ENCODE measurements at places on chromosomes 6 and 20.

DNA sequence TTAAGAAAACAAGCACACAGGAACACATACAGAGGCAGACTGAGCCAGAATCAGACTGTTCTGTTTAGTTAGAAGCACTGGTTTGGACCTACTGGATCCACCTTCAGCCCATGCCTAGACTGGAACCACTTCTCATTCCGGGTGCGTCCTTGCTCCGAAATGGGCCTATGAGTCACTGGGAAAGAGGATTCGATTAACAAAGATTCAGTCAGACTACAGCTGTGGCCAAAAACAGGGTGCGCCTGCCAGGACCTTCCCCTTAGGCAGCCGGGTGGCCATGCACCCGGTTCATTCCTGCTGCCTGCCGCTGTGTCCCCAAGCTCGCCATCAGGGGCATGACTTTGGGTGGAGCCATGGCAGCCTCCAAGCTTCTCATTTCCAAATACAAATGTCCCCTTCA, 14.5 kb upstream of the KCNK5 start:
- DNase-seq: no peak

DNA sequence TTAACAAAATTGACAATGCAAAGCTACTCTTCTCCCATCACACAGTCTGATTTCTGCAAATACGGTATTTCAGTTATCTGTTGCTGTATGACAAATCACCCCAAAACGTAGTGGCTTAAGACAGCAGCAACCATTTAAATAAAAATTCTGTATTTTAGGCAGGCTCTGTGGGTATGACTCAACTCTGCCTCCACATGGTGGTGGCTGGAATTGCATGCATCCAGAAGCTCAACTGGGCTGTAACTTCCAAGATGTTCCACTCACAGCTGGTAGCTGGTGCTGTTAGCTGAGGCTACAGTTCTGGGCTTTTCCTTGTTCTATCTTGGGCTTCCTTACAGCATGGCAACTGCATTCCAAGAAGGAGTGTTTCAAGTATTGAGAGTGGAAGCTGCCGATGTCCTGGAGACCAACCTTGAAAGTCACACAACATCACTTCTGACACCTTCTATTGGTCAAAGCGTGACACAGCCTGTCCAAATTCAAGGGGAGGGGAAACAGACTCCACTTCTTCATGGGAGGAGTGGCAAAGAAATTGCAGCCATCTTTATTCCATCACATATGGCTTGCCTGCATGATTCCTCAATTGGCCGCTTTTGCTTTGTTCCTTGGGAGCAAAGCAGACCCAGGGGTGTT, 39.7 kb upstream of the TULP1 start:
- DNase-seq: peak; percentile 39

GRCh38 chr6:61606500-61606899, 679.5 kb downstream of the KHDRBS2 start:
- no peak for DNase-seq

DNA sequence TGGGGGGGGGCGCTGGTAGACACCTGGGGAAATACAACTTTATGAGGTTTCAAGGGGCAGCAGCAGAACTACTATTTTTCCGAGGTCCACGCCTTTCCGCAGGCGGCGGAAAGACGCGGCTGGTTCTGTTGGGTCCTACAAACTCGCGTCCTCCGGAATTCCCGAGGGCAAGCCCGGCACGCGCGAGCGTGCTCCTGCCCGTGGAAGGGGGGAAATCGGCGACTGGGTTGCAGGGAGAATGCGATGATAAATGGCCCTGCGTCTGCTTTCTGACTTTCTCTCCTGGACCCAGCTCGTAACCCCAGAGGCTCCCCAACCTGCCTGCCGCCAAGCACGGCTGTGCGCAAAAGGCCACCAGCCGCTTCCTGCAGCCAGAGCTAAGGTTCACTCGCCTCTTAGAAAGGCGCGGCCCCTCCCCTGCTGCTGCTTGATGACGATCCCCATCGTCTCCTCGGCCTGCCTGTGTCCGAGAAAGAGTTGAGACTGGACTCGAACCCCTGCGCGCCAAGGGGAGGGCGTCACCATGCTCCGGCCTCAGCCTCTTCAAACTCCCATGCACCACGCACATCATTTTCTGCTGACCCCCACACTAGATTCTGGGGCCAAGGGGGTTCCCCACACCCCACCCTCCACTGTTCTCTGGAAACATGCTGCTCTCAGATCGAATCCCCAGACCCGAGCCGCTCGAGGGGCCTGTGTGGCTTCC, 6.7 kb downstream of the FOXA2 start:
- no peak for DNase-seq

- no peak for DNase-seq
Measured at GRCh38 chr6:15386756-15387112, 140.9 kb downstream of the JARID2 start.
